ENCODE measurements at places on chromosomes 11 and 22.

DNA sequence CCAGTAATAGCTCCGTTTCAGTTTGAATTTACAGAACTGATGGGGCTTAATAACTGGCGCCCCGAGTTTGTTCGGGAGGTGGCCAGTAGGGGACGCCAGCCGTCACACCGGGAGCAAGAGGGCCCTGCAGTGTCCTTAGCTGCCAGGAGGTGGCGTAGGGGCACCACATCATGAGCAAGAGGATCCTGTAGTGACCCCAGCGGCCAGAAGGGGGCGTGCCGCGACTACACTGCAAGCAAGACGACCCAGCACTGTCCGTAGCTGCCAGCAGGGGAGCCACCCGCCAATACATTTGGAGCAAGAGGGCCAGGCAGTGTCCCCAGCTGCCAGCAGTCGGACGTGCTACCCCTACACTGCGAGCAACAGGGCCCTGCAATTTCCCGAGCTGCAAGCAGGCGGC is 663.7 kb upstream of the B3GAT1 start:
- peak; percentile 17 for DNase-seq

DNA sequence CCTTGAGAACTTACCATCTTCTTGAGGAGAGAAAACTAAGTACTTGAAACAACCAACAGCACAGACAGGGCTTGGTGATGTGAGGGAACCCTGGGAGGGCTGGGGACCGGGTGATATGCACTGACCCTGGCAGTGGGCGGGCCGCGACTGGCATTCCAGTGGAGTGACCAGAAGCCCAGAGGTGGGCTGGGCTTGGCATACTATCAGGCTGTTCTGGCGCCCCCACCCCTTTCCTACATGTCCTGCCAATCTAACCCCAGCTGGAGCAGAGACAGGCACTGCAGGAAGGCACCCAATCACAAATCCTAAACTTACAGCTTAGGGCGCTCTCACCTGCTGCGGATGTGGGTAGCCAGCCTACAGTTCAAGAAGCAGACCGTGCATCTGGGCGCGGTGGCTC is 54.0 kb upstream of the GCAT start:
- no peak for DNase-seq

DNA sequence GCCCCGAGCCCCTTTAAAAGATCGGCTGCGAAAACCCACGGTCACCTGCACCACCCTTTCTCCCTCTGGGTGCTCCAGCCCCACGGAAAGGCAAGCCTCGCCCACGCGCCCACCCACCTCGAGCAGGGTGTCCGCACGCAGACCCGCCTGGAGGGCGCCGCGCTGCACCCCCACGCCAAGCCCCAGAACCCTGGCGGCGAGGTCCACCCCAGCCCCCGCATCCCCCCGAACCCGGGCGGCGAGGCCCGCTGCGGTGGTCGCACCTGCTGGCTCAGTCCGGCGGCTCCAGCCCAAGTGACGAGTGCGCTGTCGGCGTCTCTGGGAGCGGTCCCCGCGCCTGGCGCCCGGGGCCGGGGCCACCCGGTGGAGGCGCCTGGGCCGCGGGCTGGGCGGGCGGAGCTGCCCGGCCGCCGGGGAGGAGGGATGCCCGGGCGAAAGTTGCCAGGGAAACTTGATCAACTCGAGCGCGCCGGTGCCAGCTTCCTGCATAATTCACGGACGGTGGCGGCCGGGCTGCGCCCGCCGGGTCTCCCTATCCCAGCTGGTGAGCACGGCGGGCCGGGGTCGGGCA is 1.1 kb downstream of the SHANK2 start:
- peak; percentile 19 for DNase-seq

DNA sequence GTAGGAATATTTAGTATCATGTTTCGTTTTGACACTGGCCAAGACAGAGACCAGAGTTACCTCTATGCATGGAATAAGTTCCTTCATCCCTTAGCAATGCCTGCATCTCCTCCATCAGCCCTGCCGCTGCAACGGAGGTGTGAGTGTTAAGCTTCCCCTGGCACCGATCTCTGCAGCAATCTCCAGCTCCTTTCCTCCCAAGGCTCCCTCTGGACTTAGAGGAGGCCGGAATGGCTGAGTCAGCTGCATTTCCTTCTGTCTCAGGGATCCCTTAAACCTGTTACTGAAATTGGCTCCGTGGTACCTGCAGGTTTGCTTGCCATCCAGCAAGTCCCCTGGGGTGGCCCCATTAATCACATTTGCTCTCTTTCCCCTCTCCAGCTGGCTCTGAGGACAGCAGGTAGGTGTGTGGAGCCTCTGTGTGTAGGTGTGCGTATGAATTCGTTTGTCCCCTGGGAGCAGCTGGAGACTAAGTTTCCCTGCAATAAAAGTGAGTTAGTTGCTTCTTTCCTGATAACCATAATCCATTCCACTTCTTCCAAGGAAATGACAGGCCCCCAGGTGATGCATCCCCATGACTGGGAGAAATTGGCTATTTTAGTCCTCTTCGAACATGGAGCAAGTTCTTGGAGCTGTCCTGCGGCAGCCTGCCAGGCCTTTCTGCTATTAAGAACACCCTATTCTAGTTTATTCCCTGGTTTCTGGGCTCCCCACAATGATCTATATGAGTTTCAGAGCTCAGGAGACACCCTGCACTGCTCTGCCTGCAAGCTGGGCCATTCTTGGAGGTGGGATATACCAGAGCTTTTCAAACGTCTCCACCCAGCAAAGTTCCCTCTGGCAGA is 457.2 kb upstream of the CADM1 start:
- DNase-seq = peak; percentile 15

GRCh38 chr22:36073476-36073875 is 44.9 kb upstream of the RBFOX2 start:
- DNase-seq = peak; percentile 63

GRCh38 chr11:79313530-79313913 is 127.3 kb downstream of the TENM4 start:
- DNase-seq = no peak

DNA sequence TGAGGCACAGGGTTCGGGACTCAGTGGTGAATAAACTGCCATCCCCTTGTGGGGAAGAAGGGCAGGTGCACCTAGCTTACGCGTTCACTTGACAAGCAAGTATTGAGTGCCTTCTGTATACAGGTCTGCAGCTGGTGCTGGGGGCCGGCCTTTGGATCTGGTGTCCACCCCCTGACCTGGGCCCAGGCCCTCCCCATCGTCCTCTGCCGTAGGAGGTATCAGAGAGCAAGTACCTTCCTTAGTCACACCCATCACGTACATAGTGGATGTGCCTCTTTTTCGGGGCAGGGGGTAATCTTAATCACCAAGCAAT is 53.3 kb downstream of the SMIM38 start:
- DNase-seq = no peak

- DNase-seq = no peak
These were observed 15.1 kb downstream of the LIMK2 start for GRCh38 chr22:31227186-31227585.

DNA sequence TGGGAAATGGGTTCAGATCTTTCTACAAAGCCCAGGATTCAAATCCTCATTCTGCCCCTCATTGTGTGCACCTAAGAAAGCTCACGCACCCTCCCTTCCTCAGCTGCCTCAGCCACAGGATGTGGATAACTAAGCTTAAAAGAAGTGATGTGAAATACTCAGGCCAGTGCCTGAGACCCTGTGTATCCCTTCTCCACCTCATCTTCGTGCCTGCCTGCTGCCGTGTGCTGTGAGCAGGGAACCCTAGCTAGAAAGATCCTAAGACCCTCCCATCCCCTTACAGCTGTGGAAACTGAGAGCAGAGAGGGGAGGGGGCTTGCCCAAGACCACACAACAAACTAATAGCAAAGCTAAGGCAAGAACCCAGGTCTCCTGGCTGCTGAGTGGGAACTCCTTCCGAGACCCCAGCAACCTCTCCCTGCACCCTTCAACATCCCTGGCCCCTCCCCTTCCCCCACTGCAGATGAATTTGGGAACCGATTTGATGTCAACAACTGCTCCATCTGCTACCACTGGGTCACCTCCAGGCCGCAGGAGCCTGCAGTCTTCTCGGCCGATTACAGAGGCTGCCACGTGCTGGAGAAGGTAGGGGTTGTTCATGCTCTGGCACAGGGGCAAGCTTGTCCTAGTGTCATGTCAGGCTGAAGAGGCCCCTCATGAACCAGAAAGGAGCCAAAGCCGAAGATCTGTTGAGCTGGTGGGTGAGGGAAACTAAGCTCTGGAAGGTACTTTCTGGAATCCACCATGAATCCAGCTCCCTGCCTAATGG is 1.5 kb downstream of the ZP1 start:
- no peak for DNase-seq

DNA sequence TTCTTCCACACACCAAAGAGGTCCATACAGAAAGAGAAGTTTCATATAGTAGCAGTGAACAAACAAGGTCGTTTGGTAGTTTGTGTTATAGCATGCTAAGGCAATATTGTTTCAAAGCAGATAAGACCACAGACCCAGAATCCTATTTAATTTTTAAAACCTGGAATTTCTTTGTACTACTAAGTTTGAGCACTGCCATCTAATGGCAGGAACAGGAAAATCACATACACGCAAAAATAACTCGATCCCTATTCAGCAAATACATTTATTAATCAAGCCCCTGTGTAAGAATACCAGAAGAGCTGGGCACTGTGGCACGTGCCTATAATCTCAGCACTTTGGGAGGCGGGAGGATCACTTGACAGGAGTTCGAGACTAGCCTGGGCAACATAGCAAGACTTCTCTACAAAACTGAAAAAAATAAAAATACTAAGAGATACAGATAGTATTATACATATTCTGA is 2.9 kb upstream of the BTBD10 start:
- peak; percentile 62 for DNase-seq

DNA sequence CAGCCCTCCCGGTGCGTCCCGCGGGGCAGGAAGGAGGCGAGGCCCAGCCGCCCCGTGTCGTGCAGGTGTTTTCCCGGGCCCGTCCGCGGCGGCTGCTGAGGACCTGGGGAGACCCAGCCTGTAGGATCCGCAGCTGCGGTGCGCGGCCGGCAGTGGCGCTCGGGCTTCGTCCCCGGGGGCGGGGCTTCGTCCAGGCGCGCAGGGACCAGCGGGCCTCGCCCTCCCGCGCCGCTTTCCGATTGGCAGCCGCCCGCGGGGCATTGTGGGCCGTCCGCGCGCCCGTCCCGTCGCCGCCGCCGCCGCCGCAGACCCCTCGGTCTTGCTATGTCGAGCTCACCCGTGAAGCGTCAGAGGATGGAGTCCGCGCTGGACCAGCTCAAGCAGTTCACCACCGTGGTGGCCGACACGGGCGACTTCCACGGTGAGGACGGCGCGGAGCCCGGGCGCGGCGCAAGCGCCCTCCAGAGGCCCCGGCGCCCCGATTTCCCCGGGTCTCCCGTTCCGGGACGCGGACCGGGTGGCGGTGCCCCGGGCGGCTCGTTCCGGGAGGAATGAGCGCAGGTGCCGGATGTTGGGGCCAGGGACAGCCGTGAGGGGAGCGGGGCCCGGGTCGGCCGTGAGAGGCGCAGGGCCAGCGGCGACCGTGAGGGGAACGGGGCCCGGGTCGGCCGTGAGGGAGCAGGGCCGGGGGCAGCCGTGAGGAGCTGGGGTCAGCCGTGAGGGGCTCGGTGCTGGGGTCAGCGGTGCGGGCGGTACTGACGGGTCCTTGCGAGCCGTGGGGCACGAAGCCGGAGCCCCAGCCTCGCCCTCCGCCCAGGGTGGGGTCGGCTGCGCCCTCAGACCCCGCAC is at the start of gene TALDO1:
TALDO1 (plus strand) TSS at position 307 of the 849 bp plus-strand sequence; CDS start at position 325, 18 bp downstream.
- DNase-seq = peak; percentile 85

- DNase-seq = no peak
These were observed 100.6 kb downstream of the FBXO7 start for GRCh38 chr22:32574958-32575910.

GRCh38 chr22:42901790-42902508 is 44.9 kb upstream of the ARFGAP3 start:
- DNase-seq = no peak

GRCh38 chr11:38937709-38938108 is 2339.7 kb upstream of the RAG2 start:
- no peak for DNase-seq

- no peak for DNase-seq
These were observed 579 bp upstream of the CYB5R2 start for GRCh38 chr11:7673724-7674434.

DNA sequence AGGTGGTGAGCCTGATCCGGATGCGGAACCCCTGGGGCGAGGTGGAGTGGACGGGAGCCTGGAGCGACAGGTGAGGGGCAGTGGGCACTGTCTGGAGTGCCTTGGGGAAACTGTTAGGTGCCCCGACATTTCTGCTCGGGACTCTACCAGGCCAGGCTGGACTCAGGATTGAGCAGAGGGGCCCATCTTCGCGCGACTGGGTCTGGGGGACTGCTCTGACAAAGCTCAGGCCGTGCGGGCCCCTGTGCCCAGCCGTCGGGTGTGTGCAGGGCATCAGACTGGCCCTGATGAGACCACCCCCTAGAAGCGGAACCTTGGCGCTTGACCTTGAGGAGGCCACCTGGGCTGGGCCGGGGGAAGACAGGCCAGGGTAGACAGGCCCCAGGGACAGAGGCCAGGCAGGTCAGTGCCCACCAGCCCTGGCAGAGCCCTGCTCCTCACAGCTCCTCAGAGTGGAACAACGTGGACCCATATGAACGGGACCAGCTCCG is 6.3 kb downstream of the CAPN1 start:
- no peak for DNase-seq

DNA sequence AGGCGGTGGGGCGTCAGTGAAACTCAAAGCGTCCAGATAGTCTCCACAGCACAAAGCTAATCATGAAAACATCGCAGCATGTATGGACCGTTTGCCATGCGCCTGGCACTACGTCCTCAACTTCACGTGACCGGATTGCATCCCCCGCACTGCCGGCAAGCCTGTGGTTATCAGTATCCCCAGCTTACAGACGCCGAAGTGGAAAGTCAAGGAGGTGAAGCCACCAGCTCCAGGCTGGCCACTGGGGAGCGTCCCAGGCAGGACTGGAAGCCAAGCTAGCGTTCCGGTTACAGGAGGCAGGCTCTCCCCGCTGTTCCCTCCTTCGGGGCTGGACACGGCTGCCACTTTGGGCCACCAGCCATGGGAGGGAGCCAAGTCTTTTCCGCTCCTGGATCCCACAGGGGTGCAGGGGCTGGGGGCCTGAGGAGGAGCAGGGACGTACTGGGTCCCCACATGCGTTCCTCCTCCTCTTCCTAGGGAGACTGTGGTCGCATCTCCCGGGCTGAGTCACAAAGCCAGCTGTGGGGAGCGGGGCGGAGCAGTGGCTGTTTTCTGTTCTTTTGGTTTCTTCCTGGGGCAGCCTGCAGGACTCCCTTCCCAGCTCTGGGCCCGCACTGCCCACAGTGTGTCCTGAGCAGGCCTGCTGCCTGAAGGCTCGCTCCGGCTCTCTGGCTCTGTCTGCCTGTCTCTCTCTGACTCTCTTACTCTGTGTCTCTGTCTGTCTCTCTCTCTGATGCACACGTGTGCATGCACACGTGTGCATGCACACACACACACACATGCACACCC is 4.3 kb upstream of the OSBPL5 start:
- peak; percentile 76 for DNase-seq

Data from cardiac fibroblast (primary cell).